ENCODE measurements at places on chromosomes 1 and 21.

DNA sequence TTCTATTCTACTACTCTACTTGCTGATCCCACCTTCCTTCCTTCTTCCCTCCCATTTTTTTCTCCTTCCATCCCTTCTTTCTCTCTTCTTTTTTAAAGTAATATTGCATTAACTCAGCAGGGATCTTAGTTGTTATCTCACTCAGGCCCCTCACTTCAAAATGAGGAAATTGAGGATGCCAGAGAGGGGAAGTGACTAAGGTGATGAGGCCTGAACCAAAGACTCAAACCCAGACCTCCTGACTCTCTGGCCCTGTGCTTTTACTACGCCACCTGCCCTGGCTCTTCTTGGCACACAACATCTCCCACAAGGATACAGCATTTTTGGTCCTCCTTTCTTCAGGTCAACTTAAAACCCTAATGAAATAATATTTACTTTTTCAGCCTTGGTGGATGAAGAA is 151.7 kb upstream of the ZNF648 start:
- DNase-seq: no peak

GRCh38 chr1:214473387-214473786 is 78.0 kb downstream of the PTPN14 start:
- DNase-seq: no peak

GRCh38 chr1:62336638-62336994 is 17.4 kb upstream of the KANK4 start:
- DNase-seq: no peak

GRCh38 chr1:26335774-26336476 is 18.0 kb downstream of the CRYBG2 start:
- no peak for DNase-seq

DNA sequence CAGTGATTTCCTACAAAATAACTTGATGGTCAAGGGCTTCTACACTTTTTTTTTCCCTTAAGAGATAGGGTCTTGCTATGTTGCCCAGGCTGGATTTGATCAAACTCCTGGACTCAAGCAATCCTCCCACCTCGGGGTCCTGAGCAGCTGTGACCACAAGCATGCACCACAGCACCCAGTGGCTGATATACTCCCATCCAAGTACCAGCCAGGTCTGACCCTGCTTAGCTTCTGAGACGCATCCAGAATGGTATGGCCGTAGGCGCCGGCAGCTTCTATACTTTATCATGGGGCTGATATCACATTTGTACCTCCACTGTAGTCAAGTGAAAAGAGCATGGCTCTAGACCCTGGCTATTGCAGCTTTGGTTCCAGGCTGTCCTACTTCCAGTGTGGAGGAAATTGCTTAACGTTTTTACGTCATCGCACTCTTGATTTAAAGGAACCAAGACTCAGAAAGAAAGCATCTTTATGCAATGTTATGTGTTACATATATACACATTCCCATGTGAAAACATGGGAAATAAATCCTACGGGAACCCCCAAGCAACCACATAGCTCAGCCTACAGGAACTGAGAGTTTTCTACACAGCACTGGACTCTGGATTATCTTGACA is 39.5 kb downstream of the PDPN start:
- DNase-seq: no peak

GRCh38 chr1:160342953-160343869 is at the start of the genes COPA and NCSTN:
Gene COPA (minus strand): TSS chr1:160343250. CDS start chr1:160343170, 80 bp downstream.
Gene NCSTN (plus strand): TSS chr1:160343383. CDS start chr1:160343397, 14 bp downstream.
- peak; percentile 91 for DNase-seq

DNA sequence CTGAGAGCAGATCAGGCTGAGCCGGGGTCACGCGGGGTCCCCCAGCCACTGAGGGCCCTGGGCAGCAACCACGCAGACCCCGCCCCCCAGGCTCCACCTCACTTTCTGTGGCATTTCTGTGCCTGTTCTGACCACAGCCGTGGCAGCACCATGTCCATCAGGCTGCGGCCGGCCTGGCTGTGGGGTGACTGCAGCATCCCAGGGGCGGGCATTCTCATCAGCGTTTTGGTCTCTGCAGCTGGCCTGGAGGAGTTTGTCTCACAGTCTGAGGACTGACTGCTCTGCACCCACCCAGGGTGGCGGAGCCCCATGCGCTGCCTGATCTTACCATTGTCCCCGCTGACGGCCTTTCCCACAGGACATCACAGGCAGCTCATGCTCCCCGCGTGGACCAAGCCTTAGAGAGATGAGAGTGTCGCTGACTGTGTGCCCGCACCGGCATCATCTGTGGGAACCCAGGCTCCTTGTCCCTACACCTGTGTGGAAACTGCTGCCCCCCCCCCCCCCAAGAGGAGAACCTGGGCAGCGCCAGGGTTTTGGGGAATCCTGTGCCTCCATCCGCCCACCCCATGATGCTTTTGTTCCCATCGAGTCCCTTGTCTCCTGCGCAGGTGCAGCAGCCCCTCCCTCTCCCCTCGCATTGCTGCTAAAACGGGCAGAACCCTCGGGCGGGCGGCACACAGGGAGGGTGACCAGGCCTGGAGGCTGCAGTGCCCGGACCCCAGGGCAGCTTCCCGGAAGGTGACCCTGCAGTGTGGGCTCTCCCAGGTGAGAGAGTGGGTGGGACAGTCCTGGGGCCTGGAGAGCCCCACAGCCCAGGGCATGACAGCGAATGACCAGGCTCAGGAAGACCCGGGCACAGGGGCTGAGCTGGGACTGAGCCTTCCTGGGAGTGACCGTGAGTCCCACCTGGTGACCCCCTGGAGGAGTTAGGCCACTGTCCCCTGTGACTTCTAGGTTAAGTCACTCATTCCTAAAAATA is 1.8 kb downstream of the KRTAP10-1 start:
- no peak for DNase-seq

GRCh38 chr1:153261281-153262069 is 2.0 kb downstream of the LORICRIN start:
- DNase-seq: peak; percentile 31

GRCh38 chr1:208183977-208184911 is 59.9 kb downstream of the PLXNA2 start:
- peak; percentile 10 for DNase-seq

DNA sequence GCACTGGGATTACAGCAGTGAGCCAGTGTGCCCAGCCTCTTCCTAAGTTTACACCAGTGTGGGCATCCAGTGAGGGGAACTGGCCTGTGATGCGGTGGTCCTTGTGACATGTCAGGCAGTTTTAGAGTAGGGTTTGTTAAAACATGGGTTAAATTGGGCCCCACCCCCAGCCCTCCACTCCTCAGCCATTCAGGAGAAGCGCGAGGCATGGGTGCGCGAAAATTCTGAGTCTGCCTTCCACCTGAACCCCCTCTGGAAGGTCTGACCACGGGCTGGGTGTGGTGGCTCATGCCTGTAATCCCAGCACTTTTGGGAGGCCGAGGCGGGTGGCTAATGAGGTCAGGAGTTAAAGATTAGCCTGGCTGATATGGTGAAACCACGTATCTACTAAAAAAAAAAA is 51.7 kb downstream of the SKI start:
- DNase-seq: no peak

- no peak for DNase-seq
Observed at GRCh38 chr1:21175324-21175669, 1.4 kb downstream of the EIF4G3 start.

- DNase-seq: no peak
Observed at GRCh38 chr1:109769330-109770078, 5.8 kb upstream of the EPS8L3 start.

- no peak for DNase-seq
Observed at GRCh38 chr21:41243107-41243506, 73.5 kb upstream of the FAM3B start.

- no peak for DNase-seq
Observed at GRCh38 chr1:17759114-17759513, 4.0 kb downstream of the ACTL8 start.

- no peak for DNase-seq
Observed at GRCh38 chr1:67632356-67632755, 52.6 kb upstream of the GADD45A start.

- no peak for DNase-seq
Observed at GRCh38 chr1:21648352-21648730, 20.8 kb downstream of the RAP1GAP start.

DNA sequence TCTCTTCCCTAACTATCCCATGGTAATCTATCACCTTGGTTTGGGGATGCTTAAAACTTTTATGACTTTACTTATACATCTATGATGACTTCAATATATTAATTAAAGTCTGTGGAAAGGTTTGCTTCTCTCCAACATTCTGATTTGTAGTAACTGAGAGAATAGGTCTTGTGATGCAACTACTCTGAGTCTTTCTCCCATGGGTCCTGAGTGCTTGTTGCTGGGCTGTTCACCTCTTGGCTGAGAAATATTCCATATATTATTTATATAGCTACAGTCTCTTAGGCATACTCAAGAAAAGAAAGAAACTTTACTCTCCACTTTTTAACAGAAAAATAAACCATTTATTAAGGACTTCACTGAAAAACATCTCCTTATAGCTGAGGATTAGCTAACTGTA is 119.3 kb upstream of the PLPPR5 start:
- DNase-seq: no peak

GRCh38 chr21:37452227-37452626 is 85.7 kb downstream of the DYRK1A start:
- DNase-seq: no peak

GRCh38 chr21:39630191-39630591 is 17.5 kb downstream of the B3GALT5 start:
- DNase-seq: no peak

DNA sequence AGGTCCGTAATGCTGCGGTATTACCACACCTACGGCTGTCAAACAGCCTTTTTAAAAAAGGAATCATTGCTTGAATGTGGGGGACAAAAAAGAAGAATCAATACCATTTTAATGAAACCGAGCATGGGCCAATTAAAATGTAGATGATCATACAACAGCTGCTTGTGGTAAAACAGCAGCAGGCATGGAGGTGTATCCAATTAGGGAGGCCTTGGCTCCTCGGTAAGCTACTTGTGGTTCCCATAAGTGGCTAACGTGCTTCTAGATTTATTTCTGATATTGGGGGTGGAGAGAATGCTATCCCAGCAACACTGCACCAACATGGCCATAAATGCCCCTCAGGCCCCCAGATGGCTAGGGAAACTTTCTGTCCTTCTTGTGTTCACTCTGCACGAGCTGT is 1.8 kb downstream of the PTPN14 start:
- no peak for DNase-seq

- no peak for DNase-seq
Observed at GRCh38 chr21:42057851-42058437, 13.2 kb upstream of the UMODL1 start.

GRCh38 chr1:29823561-29823960 is 587.2 kb downstream of the PTPRU start:
- no peak for DNase-seq

All from activated T-cell treated with anti-CD3 and anti-CD28 coated beads, Interleukin-2, amount 50 U/mL, for 72 hours (primary cell).